Caki2 (cell line): ENCODE measurements at places on chromosomes 11 and 22. TPM values are rescaled to one million over a fixed set of nuclear protein-coding genes. Genes with fewer than 3 reads are reported as not detected.

DNA sequence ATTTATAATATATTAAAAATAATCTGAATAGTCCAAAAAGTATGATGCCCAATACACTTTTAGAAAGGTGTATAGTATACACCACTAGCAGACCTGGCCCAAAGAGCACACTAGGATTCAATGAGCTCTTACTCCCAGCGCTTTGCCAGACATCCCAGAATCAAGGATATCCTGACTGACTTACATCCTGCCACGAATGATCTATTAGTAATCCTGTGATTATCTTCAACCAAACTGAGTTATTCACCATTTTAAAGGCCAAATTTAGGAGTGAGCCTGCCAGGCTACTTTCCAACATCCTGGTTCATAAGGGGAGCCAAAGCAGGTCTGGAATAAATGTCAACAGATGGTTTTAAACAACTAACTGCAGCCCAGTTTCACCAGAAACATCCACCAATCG, 60.8 kb upstream of the FAM181B start:
- DNase-seq = no peak

- DNase-seq = peak; percentile 46
Observed at GRCh38 chr11:35139722-35140282, 831 bp downstream of the CD44 start.

- no peak for DNase-seq
Observed at GRCh38 chr22:47645450-47645914, 883.0 kb downstream of the TBC1D22A start.

GRCh38 chr11:67556244-67556643, 27.4 kb upstream of the GSTP1 start:
- no peak for DNase-seq

- no peak for DNase-seq
Observed at GRCh38 chr22:46971099-46971763, 208.8 kb downstream of the TBC1D22A start.

GRCh38 chr11:64600281-64600992, 9.4 kb downstream of the SLC22A12 start:
- DNase-seq = no peak

DNA sequence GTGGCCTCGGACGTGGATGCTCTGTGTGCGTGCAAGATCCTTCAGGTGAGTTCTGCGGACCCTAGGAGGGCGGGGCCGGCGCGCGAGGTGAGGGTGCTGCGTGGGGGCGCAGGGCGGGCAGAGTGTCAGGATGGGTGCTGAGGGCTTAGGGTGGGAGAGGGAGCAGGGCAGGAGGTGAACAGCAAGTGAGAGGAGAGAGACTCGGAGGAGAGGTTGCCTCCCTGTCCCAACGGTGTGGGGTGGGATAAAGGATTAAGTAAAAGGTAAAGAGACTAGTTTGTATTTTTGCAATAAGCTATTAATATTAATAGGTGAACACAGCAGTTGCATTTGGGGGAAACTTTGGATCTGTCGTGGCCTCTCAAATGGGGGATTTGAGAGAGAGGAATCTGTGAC, 451 bp downstream of the CDC45 start:
- no peak for DNase-seq

- no peak for DNase-seq
Observed at GRCh38 chr22:46749682-46750529, 11.9 kb upstream of the CERK start.

- peak; percentile 18 for DNase-seq
Observed at GRCh38 chr11:126426820-126427749, 71.6 kb downstream of the ST3GAL4 start.

DNA sequence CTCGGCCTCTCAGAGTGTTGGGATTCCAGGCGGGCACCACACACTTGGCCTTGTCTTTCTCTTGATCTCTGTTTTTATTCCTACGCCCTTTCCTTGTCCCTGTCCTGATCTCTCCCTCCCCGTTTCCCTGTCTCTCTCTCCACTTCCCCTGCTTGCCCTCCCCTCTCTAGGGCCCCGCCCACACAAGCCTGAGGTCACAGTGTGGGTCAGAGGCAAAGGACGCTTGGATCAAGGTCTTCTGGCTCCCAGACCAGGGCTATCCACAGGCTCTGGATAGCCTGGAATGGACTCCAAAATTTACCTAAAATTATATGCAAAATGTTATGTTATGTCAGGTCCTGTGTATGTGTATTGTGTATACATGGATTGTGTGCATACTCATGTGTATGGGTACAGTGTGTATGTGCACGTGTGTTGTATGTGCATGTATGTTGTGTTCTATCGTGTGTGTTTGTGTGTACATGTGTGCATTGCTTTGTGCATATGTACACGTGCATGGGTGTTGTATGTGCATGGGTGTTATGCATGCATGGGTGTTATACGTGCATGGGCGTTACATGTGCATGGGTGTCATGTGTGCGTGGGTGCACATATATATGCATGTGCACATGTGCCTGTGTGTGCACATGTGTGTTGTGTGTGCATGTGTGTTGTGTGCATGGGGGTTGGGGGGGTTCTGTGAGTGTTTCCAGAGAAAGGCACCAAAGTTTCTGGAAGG, 38.3 kb downstream of the TP53I11 start:
- DNase-seq = no peak

DNA sequence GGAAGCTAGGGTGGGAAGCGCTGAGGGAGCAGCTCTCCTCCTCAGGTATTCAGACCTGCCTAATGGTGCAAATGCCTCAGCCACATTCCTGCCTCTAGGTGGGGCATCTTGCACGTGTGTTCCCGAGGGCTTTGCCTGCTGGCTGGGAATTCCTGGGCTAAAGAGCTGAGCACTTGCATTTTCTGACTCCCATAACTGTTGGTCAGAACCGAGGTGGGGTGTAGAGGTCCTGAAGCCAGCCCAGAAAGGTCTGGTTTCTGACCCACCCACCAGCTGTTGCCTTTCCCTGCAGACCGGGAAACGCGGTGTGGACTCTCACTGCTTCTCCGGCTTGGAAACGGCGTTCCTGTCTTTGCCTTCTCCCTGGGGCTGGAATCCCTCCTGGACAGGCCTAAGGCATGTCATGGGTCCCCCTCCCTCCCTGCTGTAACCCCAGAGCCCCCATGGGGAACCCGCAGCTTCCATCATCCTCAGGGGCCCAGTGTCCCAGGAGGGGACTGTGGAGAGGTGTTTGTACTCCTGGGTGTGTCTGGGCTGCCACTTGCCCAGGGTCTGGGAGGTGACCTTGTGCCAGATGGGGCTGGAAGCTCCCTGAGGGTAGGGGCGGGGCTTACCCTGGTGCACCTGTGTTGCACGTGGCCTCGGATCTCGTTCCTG, 24.0 kb upstream of the SMIM38 start:
- DNase-seq = peak; percentile 71

DNA sequence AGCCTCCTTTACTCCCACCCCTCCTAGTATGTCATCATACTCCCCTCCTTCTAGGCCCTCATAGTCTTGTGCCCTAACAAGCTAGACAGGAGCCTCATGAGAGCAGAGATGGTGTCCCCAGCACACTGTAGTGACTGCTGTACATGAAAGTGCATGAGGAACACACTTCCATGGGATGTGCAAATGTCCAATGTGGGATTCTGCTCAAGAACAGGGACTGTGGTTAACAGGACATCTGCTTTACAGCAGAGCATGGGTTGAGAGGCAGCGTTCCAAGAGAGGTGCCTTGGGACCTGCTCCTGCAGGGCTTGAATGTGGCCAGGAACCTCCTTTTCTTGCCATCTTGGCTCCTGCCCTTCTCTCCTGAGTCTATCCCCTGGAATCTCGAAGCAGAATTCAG, 45.3 kb downstream of the HIRA start:
- DNase-seq = no peak

DNA sequence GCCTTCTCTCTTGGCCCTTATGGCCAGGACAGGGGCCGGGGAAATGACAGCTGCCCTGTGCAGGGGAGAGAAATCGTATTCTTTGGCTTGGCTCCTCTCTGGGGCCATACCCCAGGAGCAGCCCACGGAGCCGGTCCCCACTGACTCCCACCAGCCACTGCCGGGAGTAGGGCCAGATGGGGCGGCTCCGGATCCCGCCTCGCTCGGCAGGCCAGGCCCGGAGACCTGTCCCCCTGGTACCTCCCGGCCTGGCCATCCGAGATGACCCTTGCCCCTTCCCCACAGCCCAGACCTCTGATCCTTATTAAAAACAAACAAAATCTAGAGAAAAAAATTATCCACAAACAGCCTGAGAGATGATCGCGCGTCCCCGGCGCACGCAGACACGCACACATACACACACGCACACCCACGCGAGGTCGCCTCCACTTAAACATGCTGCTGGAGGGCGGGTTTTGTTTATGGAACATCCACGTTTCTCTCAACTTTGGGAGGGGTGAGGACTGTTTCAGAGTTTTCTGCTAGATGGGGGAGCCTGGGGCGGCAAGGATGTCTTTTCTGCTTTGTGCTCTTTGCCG, 59.1 kb downstream of the IGLL1 start:
- DNase-seq = no peak

GRCh38 chr11:88151709-88152265, 23.5 kb downstream of the RAB38 start:
- no peak for DNase-seq

- DNase-seq = no peak
Observed at GRCh38 chr11:639332-639955, 2.4 kb downstream of the DRD4 start.

- DNase-seq = no peak
Observed at GRCh38 chr11:70402016-70402415, 3.7 kb downstream of the CTTN start.

KDM4D gene
- total RNA-seq = 0.30 and 4.1 TPM in 2 replicates

TRIM5 gene
- 7.4 and 9.5 TPM in 2 replicates for total RNA-seq

SHISAL1 gene
- total RNA-seq = 1.2 and 3.5 TPM in 2 replicates

CST6 gene
- total RNA-seq = not detected in 2 replicates

SYT9 gene
- not detected in 2 replicates for total RNA-seq

SMC1B gene
- 0.27 and 2.5 TPM in 2 replicates for total RNA-seq

SLC6A5 gene
- total RNA-seq = not detected in 2 replicates

C11orf65 gene
- 0.44 TPM in 1 of 2 replicates, not detected in the other for total RNA-seq

CD44 gene
- total RNA-seq = 219 and 226 TPM in 2 replicates

MAPK8IP1 gene
- total RNA-seq = 6.5 and 6.9 TPM in 2 replicates

ZPR1 gene
- total RNA-seq = 56.4 and 85.8 TPM in 2 replicates
